ENCODE measurements at places on chromosomes 4 and X. TPM values are rescaled to one million over a fixed set of nuclear protein-coding genes. Genes with fewer than 3 reads are reported as not detected.

The IL13RA2 gene
- total RNA-seq, result 0.31 TPM

The TEX13D gene
- not detected for total RNA-seq

GRCh38 chr4:159366966-159367780 lies 264.3 kb downstream of the RAPGEF2 start:
- DNase-seq, result no peak

GRCh38 chr4:35673137-35673536 lies 571.2 kb downstream of the ARAP2 start:
- DNase-seq, result no peak

The ABRAXAS1 gene
- total RNA-seq, result 14.8 TPM

The ZNF630 gene
- 3.3 TPM for total RNA-seq

GRCh38 chr4:95472534-95472933 lies 76.2 kb downstream of the UNC5C start:
- DNase-seq, result no peak

DNA sequence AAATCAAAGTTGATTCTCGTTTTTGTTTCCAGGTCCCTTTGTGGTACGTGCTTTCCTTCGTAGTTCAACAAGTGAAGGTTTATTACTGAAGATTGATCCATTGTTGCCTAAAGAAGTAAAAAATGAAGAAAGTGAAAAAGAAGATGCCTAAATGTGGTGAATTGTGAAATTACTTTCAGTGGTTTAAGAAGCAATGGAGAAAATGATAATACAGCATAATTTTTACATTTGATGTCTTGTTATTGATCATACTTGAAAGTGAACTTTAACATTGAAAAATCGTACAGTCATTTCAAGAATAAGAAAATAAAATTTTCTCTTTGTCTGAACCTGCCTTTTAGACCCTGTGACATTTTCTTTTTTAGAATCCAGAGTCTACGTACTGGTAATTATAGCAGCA lies 89.8 kb downstream of the MRPL1 start:
- DNase-seq, result no peak
